Activated CD8-positive, alpha-beta memory T cell treated with anti-CD3 and anti-CD28 coated beads for 1 hour (primary cell): ENCODE measurements at places on chromosomes 2 and 18.

GRCh38 chr2:222311319-222311977 lies 12.7 kb upstream of the PAX3 start:
- no peak for DNase-seq

DNA sequence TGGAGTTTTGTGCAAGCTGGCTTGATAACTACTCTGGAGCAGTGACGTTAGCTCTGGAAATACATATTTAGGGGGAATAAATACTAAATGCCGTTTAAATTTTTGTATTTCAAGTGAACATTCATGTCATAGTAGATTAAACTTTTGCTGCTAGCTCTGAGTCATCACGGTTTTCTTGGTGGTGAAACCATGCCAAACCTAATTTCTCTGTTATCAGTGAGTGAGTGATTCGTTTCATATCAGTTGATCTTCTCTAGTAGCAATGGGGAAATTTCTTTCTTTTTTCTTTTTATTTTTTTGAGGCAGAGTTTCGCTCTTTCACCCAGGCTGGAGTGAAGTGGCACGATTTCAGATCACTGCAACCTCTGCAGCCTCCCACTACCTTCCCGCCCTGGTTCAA lies 211.1 kb downstream of the PTPRM start:
- DNase-seq: no peak

DNA sequence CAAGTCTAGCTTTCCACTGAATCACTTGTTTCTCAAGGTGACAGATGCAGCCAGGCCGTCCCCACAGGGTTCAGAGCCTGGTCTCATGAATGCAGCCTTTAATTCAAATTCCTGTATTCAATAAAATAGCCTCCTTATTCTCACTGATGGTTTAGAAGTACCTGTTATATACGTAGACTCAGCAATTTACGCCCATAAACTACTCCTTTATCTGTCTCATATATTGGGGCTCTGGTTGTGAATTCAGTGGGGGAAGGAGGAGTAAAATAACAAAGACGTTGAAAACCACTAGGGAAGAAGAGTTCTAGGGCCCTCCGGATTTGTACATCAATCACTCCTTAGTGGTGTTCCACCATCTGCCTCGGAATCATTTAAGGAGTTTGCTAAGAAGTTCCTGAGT lies 1.7 kb downstream of the OBSL1 start:
- no peak for DNase-seq

- no peak for DNase-seq
Observed at GRCh38 chr2:223055140-223055539, 3.1 kb downstream of the KCNE4 start.

GRCh38 chr2:212195626-212196025 lies 343.0 kb downstream of the ERBB4 start:
- no peak for DNase-seq

- no peak for DNase-seq
Observed at GRCh38 chr18:75214332-75214690, 3.7 kb downstream of the TSHZ1 start.

- no peak for DNase-seq
Observed at GRCh38 chr2:6164986-6165747, 473.0 kb downstream of the SOX11 start.

DNA sequence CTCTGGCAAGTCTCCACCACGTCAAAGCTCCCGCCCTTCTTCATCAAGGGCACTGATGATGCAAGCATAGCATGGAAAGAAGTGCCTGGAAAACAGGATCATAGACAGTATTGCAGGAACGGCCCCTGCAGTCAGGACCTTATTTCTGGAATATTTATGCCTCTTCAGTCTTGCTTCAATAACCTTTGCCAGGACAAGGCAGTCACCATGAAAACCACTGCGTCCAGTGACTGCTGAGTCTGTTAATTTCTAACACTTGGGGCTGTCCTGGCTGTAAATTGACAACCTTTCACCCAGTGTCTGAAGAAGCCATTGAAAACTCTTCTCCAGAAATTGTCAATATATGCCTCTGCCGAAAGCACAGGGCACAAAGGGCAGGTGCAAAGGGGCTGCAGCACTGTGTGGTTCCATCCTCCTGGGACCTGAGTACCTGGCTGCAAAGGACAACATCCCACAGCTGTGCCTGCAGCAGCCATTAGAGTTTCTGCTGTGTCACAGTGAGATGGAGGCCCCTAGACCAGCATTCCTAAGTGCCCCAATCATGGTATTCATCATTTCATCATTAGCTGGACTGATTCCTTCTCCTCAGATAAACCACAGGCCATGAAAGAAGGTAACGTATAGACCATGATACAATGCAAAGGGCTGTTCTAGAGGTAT lies 819.6 kb downstream of the RNF144A start:
- no peak for DNase-seq

- DNase-seq: no peak
Observed at GRCh38 chr2:71700041-71700657, 246.8 kb downstream of the DYSF start.

GRCh38 chr2:172427990-172428831 lies 825 bp downstream of the ITGA6 start:
- DNase-seq: no peak

DNA sequence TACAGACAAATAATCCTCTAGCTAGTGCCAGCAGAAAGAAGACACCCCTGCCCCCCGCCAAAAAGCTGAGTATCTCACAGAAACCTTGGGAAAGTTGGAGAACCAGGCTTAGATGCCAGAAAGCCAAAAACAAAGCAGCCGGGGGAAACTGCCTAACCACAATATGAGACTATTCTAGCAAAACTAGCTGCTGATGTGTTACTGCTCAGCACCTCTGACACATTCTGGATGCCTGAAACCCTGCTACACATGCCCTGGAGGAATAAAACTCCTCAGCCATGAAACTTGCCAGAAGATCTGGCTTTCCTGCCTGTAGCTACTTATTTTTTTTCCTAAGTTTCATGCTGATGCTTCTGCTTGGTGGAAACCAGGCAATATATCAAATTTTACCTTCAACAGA lies 122.7 kb upstream of the GCFC2 start:
- no peak for DNase-seq

GRCh38 chr2:222380456-222380855 lies 43.9 kb upstream of the SGPP2 start:
- DNase-seq: no peak

DNA sequence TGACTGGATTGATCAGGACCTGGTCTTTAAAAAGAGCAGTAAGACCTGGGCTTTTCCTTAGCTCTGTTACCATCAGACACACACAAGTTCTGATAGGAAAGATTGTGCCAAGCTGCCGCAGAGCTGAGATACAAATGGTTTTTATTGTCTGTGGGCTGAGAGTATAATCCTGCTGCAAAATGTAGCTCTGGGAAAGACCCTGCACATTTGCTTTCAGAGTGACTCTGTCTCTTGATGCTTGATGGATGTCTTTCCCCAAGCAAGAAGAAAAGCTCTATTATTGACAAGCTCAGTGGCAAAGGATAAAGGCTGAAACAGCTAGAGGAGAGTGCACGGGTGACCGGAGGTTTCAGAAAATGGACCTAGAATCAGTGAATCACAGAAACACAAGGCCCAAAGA lies 95.3 kb upstream of the PARD3B start:
- DNase-seq: no peak

- no peak for DNase-seq
Observed at GRCh38 chr18:22800551-22800951, 132.6 kb upstream of the RBBP8 start.

DNA sequence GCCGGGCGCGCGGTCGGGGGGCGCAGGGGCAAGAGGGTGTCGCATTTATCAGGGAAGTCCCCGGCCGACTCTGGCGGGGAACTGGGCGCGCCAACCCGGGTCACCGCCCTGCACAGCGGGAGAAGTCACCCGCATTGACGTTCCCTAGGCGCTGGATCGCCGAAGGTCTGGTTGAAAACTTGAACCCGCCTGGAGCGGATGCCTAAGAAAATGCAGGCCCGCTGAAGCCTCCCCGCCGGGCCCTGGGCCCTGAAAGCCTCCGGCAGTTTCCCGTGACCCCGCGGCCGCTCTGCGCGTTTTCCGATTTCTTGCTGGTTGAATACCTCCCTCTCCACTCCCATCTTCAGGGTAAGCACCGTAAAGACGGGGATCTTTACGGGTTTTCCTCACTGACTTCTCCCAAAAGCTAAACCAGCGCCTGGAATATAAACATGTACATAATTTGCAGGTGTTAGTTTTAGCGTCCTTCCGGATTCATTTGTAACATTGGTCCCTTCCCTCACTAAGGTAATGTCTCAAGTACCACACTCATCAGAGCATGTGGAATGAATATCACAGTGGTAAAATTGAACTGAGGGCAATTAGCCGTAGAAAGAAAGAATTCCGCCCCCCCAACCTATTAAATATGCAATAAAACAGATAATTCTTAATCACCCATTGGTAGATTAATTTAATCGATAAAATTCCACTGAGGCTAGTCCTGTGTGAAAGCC lies 675 bp upstream of the SPIRE1 start:
- DNase-seq: no peak

DNA sequence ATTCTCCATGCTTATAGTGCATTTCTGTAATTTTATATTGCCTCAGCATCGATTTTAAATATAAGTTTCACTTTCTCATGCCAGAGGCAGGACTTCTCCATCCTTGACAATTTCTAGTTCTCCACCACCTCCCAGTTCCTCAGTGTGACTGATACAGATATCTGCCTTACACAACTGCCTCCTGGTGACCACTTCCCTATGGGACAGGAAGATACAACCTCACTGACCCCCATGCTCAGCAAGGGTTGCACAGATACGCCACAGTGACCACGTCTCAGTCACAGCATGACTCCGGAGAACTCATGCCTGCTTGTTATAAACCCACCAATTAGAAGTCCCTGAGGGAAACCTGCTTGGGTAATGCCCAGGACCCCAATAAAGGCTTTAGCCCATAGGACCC lies 284.0 kb upstream of the MC4R start:
- DNase-seq: no peak

- no peak for DNase-seq
Observed at GRCh38 chr2:204860274-204860673, 315.0 kb downstream of the PARD3B start.

GRCh38 chr2:170820757-170821530 lies 4.3 kb downstream of the GAD1 start:
- DNase-seq: no peak

- no peak for DNase-seq
Observed at GRCh38 chr2:217777906-217778305, 224.9 kb downstream of the TNS1 start.

GRCh38 chr18:53753601-53754000 lies 470.9 kb downstream of the MBD2 start:
- DNase-seq: no peak
